Fibroblast of skin of left quadriceps (primary cell): ENCODE measurements at places on chromosomes 16 and 17.

GRCh38 chr17:19495828-19496528 lies 37.7 kb upstream of the SLC47A1 start:
- no peak for DNase-seq

DNA sequence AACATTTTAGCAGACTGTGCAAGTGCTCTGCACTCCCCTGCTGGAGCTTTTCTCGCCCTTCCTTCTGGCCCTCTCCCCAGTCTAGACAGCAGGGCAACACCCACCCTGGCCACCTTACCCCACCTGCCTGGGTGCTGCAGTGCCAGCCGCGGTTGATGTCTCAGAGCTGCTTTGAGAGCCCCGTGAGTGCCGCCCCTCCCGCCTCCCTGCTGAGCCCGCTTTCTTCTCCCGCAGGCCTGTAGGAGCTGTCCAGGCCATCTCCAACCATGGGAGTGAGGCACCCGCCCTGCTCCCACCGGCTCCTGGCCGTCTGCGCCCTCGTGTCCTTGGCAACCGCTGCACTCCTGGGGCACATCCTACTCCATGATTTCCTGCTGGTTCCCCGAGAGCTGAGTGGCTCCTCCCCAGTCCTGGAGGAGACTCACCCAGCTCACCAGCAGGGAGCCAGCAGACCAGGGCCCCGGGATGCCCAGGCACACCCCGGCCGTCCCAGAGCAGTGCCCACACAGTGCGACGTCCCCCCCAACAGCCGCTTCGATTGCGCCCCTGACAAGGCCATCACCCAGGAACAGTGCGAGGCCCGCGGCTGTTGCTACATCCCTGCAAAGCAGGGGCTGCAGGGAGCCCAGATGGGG lies 3.1 kb downstream of the GAA start:
- no peak for DNase-seq

- DNase-seq, result no peak
Observed at GRCh38 chr16:57801809-57802340, 416 bp downstream of the KIFC3 start.

DNA sequence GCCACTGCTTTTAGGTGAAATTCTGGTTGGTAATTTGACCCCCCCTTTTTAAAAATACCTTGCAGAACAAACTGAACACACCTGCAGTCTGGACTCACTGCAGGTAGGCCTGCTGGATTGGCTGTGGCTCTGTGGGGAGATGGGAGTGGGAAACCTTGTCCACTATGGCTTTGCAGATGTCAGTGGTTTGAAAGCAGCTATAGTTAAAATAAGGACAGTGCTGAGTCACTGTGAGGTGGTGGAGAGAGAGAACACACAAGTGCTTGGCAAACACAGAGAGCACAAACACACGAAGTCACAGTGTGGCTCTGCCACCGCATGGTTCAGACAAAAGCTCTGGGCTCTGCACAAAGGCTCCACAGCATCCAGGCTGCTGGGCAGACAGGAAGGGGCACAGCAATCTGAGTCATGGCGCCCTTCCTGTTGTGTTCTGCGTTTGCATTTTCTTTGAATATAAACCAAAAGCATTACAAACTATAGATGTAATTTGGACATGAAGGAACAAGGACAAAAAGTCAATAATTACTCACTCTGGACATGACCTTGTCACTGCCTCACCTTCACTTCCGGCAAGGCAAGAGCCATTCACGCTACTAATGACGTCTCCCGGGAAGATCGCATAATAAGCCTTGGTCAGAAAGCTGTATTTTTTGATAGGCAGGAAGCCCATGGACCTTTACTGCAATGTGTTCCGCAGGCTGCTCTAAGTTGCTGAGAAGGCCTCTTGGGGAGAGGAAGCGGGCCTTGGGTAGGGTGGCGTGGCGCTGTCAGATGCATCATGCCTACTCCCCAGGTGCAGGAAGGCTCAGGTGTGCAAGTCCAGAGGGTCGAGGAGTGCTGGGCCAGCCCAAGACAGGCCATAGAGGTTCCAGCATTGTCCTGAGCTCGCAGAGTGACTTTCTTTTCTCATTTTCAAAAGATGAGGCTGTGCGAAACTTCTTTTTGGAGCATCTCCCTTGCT lies 60.1 kb upstream of the MED9 start:
- no peak for DNase-seq

DNA sequence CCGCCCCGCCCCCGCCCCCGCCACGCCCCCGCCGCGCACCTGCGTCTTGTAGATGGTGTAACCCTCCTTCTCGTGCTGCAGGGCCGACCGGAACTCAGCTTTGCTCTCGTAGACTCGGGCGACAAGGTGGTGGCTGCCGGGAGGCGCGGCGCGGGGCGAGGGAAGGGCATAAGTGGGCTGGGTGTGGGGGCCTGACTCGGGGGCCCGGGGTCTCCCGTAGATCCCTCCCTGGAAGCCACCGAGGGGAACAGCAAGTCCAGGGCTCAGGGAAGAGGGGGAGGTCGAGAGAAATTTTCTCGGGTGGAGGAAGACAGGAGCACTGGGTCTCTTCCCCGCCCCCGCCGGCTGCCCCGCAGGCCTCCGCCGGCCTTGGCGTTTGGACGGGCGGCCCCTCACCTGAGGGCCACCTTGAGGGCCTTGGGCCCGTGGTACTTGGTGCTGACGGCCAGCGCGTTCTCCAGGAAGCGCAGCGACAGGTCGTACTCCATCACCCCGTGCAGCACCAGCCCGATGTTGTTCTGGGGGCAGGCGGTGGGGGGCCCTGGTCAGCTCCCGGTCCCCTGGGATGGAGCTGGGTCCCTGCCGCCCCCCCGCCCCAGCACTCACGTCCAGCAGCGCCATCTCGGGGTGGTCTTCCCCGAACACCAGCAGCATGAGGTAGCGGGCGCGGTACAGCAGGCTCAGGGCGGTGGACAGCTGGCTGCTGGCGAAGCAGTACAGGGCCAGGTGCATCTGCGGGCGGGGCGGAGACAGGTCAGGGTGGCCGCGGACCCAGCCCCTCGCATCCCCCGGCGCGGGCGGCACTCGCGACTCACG lies 19.4 kb downstream of the CLUH start:
- DNase-seq, result no peak

GRCh38 chr17:47297661-47298400 lies 25.9 kb upstream of the EFCAB13 start:
- DNase-seq, result no peak

GRCh38 chr16:49524216-49524946 lies 150.8 kb downstream of the C16orf78 start:
- DNase-seq, result no peak

- DNase-seq, result no peak
Observed at GRCh38 chr16:63241497-63242028, 1205.3 kb upstream of the CDH8 start.

- no peak for DNase-seq
Observed at GRCh38 chr16:30757316-30757715, 4.5 kb downstream of the CFAP119 start.

- no peak for DNase-seq
Observed at GRCh38 chr17:14316126-14316832, 15.4 kb downstream of the HS3ST3B1 start.

- DNase-seq, result no peak
Observed at GRCh38 chr17:77526259-77526711, 385.5 kb downstream of the SEC14L1 start.

DNA sequence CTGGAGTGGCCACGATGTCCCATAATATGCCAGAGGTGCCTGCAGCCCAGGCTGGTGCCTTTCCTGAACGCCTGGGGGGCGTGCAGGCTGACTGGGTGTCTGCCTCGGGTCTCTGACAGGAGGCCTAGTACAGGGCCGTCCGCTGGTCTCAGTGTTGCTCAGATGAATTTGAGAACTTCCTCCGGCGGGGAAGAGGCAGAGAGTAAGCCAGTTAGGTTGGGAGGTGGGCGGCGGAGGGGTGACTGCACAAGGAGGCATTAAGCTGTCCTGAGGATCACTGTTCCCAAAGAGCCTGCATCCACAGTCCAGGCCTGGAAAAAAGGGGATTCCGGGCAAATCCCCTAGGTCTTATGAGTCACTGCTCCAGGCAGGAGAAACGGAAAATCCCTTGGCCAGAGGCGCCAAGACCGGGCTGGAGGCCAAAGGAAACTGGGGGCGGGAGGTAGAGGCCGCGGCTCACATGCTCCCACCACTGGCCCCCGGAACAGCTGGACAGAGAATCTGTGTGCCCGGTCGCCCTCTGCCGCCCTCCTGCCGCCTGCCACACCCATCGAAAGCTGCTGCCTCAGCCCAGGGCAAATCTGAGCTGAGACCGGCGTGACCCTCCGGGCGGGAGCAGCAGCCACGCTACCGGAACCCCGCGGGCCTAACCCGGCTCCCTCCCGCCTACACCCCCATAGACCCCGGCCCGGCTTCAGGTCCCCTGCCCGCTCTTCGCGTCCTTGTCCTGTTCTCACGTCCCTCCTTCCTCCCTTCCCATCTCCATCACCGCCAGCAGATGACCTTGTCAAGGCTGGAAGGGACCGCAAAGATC lies 1.2 kb downstream of the TRIM47 start:
- peak; percentile 62 for DNase-seq

- no peak for DNase-seq
Observed at GRCh38 chr16:1146409-1146808, 6.5 kb upstream of the CACNA1H start.

DNA sequence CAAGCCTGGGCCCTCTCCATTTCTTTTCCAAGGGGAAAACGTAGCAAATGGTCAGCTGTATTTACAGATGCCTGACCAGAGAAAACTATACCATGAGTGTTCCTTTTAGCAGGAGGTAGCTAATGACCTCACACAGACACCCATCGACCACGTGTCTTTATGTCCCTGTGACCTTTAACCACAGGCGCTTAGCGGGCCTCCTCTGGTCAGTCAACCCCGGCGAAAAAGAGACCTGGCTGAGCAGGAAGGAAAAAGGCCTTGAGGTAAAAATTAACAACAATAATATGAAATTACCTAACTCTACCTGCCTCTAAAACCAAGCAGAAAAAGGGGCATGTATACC lies 9.1 kb downstream of the NUDT16L1 start:
- no peak for DNase-seq

DNA sequence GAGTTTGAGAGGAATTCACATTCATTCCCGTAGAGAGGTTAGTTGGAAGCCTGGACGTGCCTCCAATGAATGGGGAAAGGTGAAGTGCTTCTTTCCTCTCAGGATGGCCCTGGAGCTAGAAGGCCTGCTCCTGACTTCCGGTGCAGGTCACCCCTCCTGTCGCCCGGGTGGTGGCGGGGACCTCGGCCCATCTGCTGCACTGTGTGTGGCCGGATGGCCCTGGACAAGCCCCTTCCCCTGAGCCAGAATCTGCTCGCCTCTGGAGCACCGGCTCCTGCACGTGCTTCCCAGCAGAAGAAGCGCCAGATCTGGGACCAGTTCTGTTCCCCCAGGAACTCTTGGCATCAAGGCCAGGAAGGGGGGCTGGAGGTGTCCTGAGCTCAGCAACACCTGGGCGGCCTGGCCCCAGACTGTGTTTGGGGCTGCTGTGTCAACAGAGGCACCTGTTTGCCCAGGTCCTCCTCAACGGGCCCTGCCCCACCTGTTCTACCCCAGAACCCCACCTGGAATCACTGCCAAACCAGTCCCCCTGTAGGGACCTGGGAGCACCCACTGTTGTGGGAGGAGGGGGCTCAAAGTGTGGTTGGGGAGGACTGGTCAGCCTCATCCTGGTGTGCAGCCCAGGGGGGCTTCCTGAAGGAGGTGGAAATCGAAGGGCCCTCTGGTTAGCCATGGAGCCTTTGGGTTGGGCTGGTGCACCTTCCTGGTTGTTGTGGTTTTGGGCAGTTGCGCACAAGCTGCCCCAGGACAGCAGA lies 5.1 kb upstream of the PERCC1 start:
- no peak for DNase-seq

GRCh38 chr17:64186171-64187092 lies 56.5 kb upstream of the ERN1 start:
- DNase-seq, result no peak

- DNase-seq, result no peak
Observed at GRCh38 chr17:52648995-52649394, 490.5 kb upstream of the CA10 start.

DNA sequence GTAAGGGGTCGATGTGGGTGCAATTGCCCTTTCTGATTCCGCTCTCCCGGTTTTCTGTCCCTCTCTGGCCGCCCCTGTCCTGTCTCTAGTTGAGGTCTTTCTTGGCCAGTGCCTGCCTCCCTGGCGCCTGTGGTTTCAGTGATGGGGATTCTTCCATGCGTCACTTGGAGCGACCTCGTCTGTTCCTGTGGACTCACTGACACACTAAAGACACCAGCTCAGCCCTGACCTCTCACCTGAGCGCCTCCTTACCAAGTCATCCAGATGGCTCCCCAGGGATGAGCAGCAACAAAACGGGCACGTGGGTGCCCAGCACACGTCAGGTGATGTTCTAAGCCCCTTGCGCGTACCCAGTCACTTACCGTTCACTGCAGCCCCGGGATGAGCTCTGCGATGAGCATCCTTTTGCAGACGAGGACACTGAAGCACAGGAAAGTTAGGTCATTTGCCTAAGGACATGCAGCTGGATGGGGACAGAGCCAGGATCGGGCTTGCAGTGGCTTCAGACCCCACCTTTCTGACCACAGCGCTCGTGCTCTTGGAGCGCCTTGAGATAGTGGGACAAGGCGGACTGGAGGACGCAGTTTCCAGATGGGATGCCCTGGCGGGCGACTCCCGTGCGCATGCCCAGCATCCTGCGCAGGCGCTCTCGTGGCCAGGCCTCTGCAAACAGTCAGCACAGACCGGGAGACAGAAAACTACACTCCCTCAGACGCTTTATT lies 11.5 kb upstream of the LGALS3BP start:
- DNase-seq, result no peak

DNA sequence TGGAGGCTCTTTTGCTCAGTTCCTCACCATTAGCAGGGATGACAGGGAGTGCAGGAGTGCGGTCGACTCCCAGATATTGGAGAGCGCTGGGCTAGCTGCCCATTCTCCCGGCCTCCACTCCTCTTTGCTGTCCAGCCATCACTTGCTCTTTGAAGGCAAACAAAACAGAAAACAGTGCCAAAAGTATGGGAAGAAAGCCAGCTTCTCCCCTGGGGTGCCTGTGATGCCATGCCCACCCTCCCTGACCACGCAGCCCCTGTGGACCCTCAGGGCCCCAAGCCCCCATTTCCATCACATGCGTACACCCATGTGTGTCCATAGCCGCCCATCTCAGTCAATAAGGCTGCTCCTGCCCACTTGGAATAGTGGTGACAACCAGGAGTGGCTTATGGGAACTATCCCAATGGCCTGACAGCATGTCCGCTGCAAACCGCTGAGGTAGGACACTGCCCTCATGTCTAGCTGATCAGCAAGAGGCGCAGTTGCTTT lies 30.0 kb downstream of the MAPT start:
- no peak for DNase-seq

DNA sequence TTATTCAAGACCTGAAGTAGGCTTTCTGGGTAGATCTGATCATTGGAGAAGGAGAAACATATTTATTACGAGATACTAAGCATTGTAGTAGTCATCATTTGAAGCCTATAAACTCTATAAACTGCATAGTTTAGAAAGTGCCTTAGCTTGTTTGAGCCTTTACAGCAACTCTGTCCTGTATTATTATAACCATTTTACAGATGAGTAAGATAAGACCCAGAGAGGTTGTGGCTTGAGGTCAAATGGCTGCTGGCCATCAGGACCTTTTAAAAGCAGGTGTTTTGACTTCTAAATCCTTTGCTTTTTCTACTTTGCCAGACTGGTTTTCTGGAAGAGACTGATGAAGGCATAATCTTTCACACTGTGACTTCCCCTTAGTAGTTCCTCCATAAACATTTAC lies 7.1 kb downstream of the USP10 start:
- no peak for DNase-seq

GRCh38 chr17:73157521-73157890 lies 7.3 kb upstream of the SSTR2 start:
- DNase-seq, result no peak

GRCh38 chr17:66711401-66711800 lies 123.5 kb upstream of the CACNG5 start:
- DNase-seq, result no peak
